Fibroblast of skin of back (primary cell): ENCODE measurements at places on chromosomes 3 and 15.

GRCh38 chr3:32577174-32577573, 6.5 kb upstream of the DYNC1LI1 start:
- peak; percentile 11 for DNase-seq

DNA sequence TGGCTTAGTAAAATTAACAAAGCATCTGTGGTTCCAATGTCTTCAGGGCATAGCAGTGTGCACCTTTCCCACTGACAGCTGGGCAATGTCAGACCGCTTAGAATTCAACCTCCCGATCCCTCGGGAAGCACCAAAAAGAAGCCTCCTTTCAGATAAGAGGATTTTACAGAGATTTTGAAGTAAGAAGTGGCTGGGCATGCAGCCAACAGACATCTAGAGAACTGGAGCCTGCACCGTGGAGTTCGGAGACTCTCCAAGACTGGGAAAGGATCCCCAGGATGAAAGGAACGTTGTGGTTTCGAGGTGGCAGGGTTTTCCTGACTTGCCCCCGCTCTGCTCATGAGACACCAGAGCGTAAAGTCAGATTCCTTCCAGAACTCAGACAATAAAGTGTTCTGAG, 5.3 kb downstream of the FAM174B start:
- no peak for DNase-seq

- no peak for DNase-seq
Observed at GRCh38 chr15:50854601-50855490, 53.6 kb upstream of the AP4E1 start.

DNA sequence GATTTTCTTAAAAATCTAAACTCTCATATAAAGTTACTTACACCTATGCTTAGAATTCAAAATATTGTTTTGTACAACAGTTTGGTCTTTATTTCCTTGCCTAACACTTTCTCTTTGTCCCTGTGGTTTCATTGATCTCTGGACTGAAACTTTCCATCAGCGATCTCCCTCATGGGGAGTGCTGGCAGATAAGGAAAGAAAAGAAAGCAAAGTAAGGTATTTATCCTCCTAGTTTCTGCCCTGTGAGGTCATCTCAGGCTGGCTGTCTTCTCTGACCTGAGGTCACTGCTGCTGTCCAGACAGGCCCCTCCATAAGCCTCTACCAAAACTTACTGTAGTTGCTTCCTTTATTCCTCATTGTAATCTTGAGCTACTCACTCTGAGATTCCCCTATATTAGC, 57.9 kb upstream of the EPHA6 start:
- DNase-seq: no peak

GRCh38 chr3:187025254-187025655, 94.9 kb downstream of the ST6GAL1 start:
- no peak for DNase-seq

DNA sequence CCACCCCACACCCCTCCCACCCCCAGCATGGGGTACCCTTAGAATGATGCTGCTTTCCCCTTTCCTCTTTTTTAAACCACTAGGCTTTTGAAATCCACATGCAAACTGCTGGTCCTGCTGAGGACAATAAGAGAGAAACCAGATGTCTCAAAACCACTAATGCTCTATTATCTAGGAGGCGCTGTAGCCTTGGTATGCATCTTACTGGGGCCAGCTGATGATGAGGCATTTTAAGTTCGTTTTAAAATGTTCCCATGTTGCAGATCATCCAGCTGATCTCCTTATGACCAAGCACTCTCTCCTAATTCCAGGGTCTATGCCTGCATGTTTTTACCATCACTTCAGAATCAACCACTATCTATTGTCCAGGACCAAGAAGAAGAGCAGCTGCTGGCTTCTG, 1.3 kb downstream of the NME9 start:
- DNase-seq: peak; percentile 19

DNA sequence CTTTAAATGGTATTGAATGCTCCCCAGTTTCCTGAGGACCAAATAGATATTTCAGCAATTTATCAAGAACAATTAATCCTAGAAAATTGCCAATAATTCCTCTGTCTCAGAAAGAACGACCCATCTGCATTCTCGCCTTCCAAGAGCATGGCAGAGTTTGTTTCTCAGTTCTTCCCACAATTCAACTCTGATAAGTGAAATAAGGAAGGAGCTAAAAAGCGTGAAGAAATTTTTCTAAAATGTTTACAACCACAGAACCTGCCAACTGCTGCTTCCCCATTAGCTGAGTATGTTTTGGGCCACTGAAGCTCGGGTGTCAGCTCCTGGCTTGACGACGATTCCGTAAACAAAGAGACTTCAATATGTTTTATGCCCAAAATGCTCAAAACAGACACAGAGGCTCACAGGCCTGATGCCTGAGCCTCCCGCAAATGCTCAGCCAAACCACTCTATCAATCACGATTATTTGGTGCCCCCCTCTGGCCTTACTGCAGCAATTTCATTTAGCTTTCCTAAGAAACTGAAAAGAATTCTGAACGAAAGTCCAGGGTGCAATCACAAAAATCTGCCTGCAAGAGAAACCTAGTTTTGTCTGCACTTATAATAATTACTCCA, 259.2 kb upstream of the CCDC54 start:
- peak; percentile 79 for DNase-seq

DNA sequence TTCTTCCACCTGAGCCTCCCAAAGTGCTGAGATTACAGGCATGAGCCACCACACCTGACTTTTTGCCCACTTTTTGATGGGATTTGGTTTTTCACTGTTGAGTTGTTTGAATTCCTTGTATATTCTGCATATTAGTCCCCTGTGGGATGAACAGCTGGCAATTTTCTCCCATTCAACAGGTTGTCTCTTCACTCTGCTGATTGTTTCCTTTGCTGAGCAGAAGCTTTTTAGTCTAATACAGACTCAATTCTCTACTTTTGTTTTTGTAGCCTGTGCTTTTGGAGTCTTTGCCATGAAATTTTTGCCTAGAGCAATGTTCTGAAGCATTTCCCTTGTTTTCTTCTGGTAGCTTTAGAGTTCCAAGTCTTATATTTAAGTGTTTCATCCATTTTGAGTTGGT, 62.7 kb upstream of the MFGE8 start:
- DNase-seq: peak; percentile 38

DNA sequence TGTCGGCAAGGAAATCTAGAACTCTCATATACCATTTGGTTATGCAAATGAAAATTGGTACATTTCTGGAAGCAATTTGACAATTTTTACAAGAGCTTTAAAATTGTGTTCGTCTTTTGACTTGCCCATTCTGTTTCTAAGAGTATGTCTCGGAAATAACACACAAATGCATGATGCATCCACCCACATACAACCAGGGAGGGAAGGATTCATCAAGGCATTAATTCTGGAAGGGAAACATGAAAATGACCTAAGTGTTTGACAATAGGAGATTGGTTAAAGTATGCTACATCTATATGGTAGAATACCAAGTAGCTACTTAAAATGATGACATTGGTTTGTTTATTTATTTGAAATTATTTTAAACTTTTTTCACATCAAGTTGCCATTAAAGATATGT, 58.6 kb downstream of the PIAS1 start:
- DNase-seq: no peak

- peak; percentile 41 for DNase-seq
Observed at GRCh38 chr3:101182734-101183133, 137.6 kb downstream of the IMPG2 start.

DNA sequence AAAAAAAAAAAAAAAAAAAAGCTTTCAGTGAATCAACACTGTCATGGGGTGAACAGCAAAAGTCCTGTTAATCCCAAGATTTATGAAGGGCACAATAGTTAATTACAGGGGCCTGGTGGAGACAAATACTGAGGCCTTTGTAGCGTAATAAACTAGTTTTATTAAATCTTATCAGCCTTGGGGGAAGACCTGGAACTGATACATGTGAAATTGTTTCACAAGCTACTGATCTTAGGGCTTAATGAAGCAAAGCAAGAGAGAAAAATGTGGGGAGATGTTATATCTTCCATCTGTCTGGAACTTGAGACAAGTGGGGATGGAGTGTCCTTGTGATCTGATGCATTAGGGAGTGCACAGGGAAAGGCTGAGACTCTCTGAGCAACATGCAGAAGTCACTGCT, 47.9 kb upstream of the OSBPL11 start:
- DNase-seq: no peak

GRCh38 chr15:76309601-76310330, 1.5 kb downstream of the ETFA start:
- no peak for DNase-seq
